ENCODE measurements at places on chromosomes 13 and 19. TPM values are rescaled to one million over a fixed set of nuclear protein-coding genes. Genes with fewer than 3 reads are reported as not detected.

DNA sequence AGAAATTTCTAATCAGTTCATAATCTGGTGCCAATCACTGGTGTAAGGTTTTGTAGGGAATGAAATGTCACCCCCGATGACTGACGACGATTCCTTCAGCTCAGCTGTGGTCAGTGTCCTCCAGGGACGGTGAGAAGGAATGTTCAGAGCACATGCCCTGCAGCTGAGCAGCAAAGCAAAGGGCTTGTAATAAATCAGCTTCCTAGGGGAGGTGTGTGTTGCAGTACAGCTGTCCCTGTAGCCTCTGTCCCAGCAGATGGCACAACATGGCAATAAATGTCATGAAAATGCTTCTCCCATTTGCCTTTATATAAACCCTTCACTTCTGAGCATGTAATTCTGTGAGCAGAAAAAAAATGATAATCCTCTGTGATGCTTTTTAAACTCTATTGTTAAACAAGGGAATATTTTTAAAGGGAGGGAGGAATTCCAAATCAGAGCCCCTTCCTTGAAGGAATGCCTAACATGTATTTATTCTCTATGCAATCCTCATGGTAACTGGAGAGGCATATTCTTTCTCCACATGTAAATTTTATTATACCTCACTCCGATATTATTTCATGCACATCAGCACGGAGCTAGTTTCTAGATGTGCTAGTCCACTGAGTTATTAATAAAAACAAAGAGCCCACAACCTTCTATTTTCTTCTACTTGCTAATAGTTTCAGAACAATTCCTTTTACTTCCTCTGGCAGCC lies 102.5 kb downstream of the FAM216B start:
- no peak for DNase-seq

GRCh38 chr13:79612604-79613003 lies 131.6 kb downstream of the NDFIP2 start:
- no peak for DNase-seq

- no peak for DNase-seq
Measured at GRCh38 chr13:105346141-105346775, 1189.2 kb downstream of the EFNB2 start.

The COX6B2 gene
- total RNA-seq: not detected

The NLRP5 gene
- total RNA-seq: not detected

The PSG6 gene
- total RNA-seq: not detected

The CABP5 gene
- total RNA-seq: not detected

The AZU1 gene
- total RNA-seq: not detected

The PEG3 gene
- 10.7 TPM for total RNA-seq
